ENCODE measurements at places on chromosomes 7 and 10.

GRCh38 chr10:16809074-16809718 lies 8.0 kb downstream of the RSU1 start:
- no peak for DNase-seq

DNA sequence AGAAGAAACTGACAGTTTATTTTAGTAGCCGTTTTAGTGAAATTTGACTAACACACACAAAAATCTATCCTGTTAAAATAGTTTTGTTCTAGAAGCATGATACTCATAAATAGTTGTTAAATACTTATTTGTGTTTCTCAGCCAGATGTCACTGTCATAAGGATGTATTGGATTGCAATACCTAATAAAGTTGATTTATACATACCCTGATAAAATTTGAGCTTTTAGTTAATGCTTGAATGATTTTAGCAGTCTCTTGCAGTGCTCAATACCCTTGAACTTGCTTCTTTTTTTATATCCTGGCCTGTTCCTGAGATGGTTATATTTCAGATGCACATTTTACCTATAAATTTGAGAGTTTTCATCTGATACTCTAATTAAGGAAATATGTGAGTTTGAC lies 10.1 kb downstream of the ING3 start:
- DNase-seq: no peak

GRCh38 chr10:108911814-108912541 lies 1011.3 kb downstream of the XPNPEP1 start:
- DNase-seq: peak; percentile 35

GRCh38 chr7:79245623-79246249 lies 207.7 kb downstream of the MAGI2 start:
- DNase-seq: no peak

DNA sequence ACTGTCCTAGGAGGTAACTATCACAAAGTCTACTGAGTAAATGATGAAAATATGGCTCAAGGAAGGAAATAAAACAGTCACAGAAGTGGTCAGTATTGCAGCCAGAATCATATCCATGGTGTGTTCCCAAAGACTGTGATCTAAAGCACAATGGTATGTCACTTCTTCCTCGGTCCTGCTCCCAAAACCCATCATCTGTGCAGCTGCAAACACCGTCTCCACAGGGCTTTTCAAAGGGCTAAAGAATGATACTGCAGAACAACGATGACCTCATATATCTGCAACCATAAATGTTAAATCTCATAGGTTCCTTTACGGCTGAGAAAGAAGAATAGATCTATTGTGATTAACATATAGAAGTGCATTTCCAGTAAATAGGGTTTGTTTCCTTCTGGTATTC lies 465.0 kb downstream of the GRID1 start:
- DNase-seq: no peak

DNA sequence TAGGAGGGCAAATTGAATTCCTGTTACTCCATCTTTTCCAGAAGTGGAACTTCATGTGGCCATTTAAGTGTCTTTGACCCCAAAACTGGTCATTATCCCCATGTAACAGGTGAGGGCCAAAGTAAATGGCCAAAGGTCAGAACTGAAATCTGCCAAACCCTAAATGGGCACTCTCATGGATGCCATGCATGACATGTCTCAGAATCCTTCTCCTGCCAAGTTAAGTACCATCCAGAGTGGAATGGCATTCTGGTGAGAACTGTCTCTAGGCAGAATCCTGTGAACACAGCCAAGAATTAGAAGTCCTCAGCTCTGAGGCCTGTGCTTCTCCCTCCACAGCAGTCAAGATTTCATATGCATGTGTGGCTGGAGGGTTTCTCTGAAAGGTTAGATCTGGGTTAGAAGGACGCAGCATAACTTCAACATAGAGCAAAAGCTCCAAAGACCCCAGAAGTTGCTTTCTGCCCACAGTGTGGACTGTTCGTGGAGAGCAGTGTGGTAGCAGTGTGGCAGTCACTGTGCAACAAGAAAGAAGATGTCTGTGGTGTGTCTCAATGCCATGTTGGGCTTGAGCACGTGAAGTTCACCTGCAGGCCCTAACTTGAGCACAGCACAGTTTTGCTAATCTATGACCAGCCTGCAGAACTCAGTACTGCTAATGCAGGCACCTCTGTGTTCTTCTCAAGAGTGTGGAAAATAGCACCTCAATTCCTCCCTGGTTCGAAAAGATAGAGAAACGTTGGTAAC lies 121.3 kb downstream of the ADCY1 start:
- DNase-seq: no peak

- DNase-seq: no peak
Observed at GRCh38 chr10:5910323-5911100, 20.5 kb downstream of the FBH1 start.

- DNase-seq: no peak
Observed at GRCh38 chr7:101373812-101374614, 11.3 kb downstream of the COL26A1 start.

DNA sequence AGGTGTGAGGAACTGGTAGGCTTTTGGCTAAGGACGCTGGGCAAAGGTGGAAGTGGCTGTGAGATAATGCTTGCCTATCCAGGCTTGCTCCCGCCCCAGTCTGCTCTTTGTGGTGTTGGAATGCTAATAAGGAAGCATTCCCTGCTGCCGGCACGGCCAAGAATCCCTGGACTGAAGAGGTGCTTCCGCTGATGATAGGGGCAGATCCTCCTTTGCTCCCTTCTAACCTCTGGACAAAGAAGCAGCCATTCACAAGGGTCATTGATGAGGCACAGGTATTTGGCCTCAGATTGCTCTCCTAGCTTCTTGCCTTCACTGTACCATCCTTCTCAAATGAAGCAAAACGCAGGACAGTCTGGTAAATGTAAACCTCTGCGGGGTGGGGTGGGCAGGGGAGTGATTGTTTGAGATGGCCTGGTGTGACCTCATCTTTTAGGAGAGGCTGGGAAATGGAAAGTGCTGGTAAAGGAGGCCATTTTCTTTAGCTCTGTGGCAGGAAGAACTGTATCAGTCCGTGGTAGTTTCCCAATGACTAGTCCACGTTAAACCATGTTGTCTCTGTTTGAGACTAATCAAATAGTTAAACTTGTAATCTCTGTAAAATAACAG lies 1.7 kb downstream of the PGAM1 start:
- DNase-seq: no peak

- DNase-seq: no peak
Observed at GRCh38 chr10:119503821-119504220, 38.7 kb downstream of the RGS10 start.

DNA sequence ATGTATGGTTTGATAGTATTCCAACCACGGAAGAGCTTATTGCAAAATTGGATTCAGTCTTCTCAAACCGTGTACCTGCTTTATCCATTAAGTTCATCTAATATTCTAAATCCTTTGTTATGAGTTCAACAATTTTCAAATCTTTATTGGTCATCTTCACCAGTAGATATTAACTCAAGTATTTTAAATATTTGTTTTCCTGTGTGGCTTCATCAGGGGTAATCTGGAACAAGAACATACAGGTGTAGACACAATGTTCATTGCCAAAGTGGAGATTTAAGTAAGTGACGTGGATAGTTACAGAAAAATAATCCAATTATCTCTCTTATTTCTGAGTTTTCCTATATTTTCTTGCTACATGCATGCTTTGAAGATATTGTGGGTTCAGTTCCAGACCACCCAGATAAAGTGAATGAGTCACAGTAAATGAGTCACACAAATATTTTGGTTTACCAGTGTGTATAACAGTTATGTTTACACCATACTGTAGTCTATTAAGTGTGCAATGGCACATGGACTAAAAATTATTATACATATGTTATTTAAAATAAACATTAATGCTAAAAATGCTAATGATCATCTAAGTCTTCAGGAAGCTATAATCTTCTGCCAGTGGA lies 429.0 kb upstream of the POT1 start:
- no peak for DNase-seq

DNA sequence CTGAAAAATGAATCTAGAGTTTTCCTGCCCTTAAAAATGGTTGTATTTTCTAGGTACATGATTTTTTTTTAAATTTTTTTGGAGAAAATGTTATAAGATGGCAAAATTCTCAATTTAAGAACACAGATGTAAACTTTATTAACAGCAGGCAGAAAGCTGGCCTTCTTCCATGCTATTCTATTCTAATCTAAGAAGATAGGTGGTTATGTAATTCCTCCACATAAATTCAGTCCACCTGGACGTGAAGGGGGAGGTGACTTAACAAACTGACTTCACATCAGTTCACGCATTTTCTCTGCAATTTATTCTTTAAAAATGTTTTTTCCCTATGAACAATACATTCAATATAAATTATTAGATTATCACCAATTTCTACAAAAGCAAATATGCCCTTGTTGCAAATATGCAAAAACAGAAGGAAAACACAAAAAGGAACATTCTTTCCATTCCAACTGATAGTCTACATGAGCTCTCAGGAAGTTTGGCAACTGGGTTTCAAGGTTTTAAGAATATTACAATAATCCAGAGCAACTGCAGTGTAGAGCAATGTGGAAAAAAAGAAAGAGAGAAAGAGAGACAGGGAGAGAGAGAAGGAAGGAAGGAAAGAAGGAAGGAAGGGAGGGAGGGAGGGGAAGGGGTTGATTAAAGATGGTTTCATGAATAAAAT lies 76.8 kb downstream of the HIBADH start:
- DNase-seq: no peak

DNA sequence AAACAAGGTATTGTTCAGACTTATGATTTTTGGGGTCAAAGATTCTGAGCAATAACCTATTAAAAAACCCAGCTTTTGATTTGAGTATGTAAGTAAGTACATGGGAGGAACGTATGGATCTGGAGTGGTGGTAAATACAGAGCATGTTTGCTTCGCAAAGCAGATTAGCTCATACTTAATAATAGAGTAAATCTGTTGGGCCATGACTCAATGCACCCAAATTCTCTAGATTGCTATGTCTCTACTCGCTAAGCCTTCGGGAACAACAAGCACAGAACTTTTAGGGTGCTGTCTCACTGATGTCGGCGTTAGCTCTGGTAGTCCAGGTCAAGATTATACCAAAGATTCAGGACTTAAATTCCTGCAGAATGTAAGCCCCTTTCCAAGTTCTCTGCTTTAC lies 807 bp upstream of the MINPP1 start:
- DNase-seq: no peak

- DNase-seq: no peak
Observed at GRCh38 chr7:2499719-2500430, 19.7 kb upstream of the LFNG start.

DNA sequence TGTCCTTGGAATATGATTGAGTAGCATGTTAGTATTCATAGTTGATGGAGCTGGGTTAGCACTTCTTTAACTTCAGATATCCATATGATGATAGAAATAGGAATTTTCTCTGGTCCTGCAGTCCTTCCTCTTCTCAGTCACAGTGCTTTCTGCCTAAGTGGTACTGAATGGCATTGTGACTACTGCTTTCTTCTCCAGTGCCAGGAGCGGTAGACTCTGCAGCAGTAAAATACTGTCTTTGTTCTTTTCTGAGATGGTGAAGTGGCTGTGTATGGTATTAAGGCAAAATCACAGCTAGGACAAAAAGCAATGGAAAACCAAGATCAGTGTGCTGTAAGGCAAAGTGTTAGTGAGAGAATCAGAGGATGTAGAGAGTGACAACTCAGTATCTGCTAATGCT lies 46.6 kb downstream of the C1GALT1 start:
- no peak for DNase-seq

GRCh38 chr7:29177963-29178600 lies 16.5 kb upstream of the CHN2 start:
- DNase-seq: no peak

DNA sequence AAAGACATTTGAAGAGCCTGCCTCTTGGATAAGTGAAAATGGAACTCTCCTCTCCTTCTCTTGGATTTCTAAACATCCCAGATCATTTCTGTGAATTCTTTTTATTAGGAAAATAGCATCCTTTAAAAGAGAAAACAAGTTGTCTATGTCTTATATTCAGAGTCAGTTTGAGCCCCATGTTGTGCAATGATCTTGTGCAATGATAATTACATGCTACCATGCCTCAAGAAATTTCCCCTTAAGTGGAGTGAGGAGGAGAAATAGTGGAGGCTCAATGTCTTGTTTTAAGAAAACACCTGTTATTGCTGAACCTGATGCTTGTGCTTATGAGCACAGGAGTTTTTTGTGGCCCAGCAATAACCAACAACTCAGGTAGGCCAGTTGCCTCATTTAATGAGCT lies 103.6 kb downstream of the NPSR1 start:
- no peak for DNase-seq

DNA sequence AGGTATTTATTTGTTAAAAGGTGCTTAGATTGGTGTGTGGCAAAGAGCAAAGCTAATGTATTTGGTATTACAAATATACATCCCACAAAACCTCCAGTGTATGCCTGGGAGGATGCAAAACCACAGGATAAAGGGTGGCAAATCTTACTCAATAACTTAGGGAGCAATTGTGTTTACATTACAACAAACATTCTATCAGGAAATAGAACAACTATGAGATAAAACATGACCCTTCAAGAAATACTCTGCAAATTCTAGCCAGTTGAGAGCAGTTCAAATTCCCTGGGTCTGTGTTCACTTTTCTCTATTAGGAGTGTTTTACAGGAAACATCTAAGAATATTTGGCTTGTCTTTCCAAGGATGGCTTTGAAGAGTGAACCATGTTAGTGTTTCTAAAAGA lies 64.9 kb downstream of the CUL1 start:
- no peak for DNase-seq

DNA sequence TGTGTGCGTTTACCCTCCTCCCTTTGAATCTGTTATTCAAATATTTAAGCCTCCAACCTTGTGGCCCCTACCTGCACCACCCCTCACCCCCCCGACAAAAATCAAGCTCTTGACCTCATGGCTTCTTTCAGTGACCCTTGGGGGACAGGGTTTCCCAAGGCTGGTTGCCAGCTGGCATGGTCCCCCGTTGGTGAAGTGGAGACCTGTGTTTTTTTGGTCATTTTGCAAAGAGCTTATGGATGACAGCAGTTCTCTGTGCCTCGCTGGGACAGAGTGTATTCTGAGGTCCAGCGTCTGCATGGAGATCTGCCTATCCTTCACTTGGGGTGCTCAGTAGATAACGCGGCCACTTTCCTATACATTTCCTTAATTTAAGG lies 111.0 kb downstream of the TCF7L2 start:
- DNase-seq: no peak

GRCh38 chr7:125775317-125775716 lies 845.7 kb upstream of the POT1 start:
- no peak for DNase-seq

DNA sequence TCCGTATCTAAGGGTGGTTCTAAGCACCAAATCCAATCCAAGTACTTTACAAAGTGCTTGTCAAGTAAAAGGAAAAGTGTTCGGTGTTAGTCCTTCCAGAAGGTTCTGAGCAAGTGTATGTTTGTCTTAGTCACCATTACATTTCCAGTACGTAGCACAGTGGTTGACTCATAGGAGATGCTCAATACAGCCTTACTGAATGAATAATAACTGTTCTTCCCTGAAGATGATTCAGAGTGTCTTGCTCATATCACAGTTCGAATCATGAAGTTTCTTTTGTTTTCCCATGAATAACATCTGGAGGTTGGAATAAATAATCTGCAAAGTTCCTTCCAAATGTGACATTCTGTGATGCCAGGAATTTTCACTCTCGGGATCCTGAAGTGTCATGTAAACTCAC lies 53.4 kb downstream of the WNT2 start:
- DNase-seq: peak; percentile 89

- DNase-seq: no peak
Observed at GRCh38 chr7:139340808-139341057, 404 bp upstream of the FMC1 start.

- DNase-seq: no peak
Observed at GRCh38 chr10:45229823-45230222, 85.6 kb downstream of the OR13A1 start.

- no peak for DNase-seq
Observed at GRCh38 chr7:131103997-131104396, 223.7 kb upstream of the MKLN1 start.

All from kidney epithelial cell (primary cell).